ENCODE measurements at places on chromosomes 6 and 20. TPM values are rescaled to one million over a fixed set of nuclear protein-coding genes. Genes with fewer than 3 reads are reported as not detected.

DNA sequence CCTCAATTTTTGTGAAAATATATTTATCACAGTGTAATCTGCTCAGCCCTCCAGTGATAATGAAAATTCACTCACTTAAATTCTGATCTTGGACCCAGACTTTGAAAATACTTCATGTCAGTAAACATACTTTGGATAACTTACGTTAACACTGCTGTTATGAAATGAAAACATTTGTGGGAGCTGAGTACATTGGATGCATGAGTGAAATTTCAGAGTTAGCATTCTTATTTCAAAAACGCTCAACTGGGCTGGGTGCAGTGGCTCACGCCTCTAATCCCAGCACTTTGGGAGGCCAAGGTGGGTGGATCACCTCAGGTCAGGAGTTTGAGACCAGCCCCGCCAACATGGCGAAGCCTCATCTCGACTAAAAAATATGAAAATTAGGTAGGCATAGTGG, 196.4 kb downstream of the UTRN start:
- H3K27ac ChIP-seq, result no peak overlapping the region
- DNase-seq, result no peak
- peaks cover 21% of the 10 kb centered on the region for H3K36me3 ChIP-seq
- no peak overlapping the region for H3K4me3 ChIP-seq

Gene TREM2
- 1.6 TPM for total RNA-seq

Gene NHLRC1
- 2.4 TPM for total RNA-seq

Gene IL20RA
- 0.12 TPM for total RNA-seq

DNA sequence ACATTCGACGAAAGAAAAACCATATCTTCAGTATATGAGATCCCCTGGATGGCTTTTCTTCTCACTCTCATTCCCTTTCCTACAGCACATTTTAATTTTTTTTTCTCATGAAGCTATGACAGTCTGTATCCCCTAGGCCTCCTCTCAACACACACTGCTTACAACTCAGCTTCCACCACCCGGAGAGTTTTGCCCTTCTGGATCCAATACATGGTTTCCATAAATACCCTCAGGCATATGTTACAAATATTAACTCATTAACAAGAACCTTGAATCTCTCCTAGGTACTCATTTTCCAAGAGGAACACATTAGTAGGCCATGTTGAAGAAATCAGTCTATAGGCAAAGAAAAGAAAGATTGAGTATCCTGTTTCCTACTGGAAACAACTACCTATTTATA, 44.0 kb downstream of the PAK5 start:
- H3K4me3 ChIP-seq, result no peak overlapping the region
- no peak overlapping the region for H3K27ac ChIP-seq
- no peaks in the 10 kb centered on the region for H3K36me3 ChIP-seq
- no peak for DNase-seq
- H3K27me3 ChIP-seq, result no peaks in the 10 kb centered on the region

DNA sequence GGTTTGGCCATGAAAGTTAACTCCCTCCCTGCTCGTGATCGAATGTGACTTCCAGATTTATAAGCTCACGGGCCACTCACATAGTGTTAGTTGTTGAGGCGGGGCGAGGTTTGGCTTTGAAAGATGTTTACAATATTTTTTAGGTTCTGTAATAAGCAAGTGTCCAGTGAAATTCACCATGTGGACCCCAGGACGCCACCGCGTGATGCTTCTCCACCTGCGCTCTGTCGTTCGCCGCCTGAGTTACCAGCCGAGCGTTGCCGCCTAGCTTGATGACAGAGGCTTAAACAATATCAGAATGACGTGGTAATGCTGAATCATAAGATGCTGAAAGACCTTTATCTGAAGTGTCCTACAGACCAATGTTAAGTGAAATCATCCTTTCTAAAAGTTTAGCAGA, 241.0 kb downstream of the MYLK4 start:
- H3K4me3 ChIP-seq, result peak overlapping the region; percentile 0
- no peaks in the 10 kb centered on the region for H3K36me3 ChIP-seq

- H3K27me3 ChIP-seq, result no peaks in the 10 kb centered on the region
- H3K36me3 ChIP-seq, result no peaks in the 10 kb centered on the region
- no peak overlapping the region for H3K4me3 ChIP-seq
- H3K4me1 ChIP-seq, result no peaks in the 10 kb centered on the region
- no peak for DNase-seq
These were observed 18.0 kb downstream of the KHDC1L start for GRCh38 chr6:73207221-73207837.

DNA sequence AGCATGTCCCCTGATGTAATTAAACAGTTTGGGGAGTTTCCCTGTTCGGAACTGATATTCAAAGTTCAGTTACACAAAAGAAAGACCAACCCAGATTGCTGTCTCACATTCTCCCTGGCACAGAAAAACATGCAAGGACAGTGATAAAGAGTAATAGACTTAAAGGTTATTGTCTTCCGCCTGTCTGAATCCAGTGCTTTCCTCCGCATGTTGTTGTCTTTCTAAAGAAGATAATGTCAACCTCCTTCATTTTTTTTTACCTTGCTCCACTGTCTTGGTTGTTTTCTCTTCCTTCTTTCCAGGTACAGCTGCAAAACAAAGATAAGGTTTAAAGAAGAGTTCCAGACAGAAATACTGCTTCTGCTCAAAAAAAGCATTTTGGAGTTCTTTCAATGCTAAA, 284.5 kb downstream of the TRDN start:
- no peaks in the 10 kb centered on the region for H3K4me1 ChIP-seq
- no peak overlapping the region for H3K27ac ChIP-seq
- no peak for DNase-seq
- H3K36me3 ChIP-seq, result no peaks in the 10 kb centered on the region

DNA sequence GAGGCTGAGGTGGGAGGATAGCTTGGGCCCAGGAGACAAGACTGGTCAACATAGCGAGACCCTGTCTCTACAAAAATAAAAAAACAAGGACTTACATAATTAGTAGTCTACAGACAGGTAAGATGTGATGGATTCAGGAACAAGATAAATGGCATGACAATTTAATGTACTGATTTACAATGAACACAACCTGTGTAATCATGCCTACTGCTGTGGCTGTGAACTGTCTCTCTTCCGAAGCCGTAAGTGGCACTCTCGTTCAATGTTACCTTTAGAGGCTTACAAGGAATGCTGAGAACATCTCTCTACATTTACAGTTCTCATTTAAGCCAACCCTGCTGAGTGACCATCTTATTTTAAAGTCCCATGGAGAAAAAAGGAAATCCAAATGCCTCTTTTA, 134.8 kb upstream of the PRDM1 start:
- no peaks in the 10 kb centered on the region for H3K36me3 ChIP-seq
- DNase-seq, result no peak
- H3K27ac ChIP-seq, result no peak overlapping the region
- H3K27me3 ChIP-seq, result no peaks in the 10 kb centered on the region

- no peak overlapping the region for H3K27ac ChIP-seq
- H3K4me3 ChIP-seq, result no peak overlapping the region
- no peaks in the 10 kb centered on the region for H3K4me1 ChIP-seq
- H3K36me3 ChIP-seq, result no peaks in the 10 kb centered on the region
- H3K27me3 ChIP-seq, result no peaks in the 10 kb centered on the region
- no peak for DNase-seq
These were observed 135.0 kb downstream of the FOXA2 start for GRCh38 chr20:22449188-22449973.

Gene AIF1
- total RNA-seq, result 27.3 TPM

DNA sequence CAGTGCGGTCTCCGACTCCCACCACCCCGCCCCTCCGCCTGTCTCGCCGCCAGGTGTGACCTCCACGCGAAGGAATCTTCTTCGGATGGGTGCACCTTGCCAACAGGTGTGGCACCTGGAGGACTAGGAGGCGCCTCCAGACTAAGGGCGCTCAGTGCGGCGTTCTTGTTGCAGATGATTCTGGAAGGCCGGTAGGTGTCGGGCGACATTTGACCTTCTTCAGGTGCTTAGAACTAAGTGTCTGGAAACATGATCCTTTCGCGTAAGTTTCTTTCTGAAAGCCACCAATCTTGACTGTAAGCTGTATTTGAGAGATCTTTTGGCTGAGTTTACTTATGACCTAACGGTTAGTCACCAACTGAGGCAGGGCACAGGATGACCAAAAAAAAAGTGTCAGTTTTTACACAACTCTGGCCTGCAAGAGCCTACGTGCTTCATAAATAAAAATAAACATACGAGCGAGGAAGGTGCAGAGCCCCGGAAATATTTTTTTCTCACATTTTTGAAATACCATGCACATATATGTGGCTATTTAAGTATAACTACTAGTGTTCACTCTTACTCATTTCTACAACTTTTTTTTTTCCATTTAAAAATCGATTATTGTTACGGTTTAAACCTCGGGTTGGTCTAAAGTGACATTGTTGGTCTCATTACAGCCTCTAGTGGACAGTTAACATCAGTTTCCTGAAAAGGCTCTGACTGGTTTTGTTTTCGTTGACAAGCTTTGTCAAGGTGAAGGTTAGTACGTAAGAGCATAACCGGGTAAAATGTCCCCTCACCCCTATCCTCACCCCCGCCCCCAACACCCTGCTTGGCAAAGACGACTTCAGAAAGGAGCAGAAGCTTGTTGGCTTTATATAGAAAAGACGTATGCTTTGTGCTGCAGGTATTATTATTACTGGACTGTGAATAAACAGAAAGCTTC, 1.6 kb upstream of the ATXN1 start:
- H3K36me3 ChIP-seq, result no peaks in the 10 kb centered on the region
- H3K27ac ChIP-seq, result peak overlapping the region; percentile 99
- no peaks in the 10 kb centered on the region for H3K27me3 ChIP-seq
- peak overlapping the region; percentile 96 for H3K4me3 ChIP-seq

DNA sequence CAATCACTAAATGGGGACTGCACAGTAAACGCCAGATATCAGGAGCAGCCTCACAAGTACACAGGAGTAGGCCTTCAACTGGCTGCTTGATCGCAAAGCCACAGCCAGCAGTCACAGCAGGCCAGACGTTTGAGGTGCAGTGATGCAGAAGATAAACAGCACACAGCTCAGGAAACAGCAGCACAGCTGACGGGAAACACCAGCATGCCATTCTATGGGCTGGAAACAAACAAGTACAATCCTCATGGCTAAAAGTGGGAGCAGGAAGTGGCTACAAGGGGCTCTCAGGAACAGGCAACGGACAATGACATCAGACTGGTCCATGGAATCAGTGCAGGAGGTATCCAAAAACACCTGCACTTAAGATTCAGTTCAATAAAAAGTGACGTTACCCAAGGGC, 111.0 kb downstream of the DTNBP1 start:
- H3K27ac ChIP-seq, result no peak overlapping the region
- DNase-seq, result no peak
- no peaks in the 10 kb centered on the region for H3K36me3 ChIP-seq
- no peaks in the 10 kb centered on the region for H3K27me3 ChIP-seq

Gene DDX43
- 0.51 TPM for total RNA-seq

DNA sequence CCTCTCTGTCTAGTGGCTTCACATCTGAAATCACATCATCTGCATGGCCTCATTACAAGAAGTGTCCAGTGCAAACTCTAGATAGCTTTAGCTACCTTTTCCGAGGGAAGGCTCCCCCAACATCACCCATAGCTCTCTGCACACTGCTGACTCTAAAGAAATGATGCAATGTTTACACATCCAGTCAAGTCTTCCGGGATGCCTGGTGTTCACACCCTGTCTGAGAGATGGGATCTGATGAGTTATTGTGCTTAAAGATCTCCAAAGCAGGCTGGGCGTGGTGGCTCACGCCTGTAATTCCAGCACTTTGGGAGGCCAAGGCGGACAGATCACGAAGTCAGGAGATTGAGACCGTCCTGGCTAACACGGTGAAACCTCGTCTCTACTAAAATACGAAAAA, 404.6 kb upstream of the IRAK1BP1 start:
- H3K4me1 ChIP-seq, result no peaks in the 10 kb centered on the region
- no peak overlapping the region for H3K27ac ChIP-seq
- no peaks in the 10 kb centered on the region for H3K36me3 ChIP-seq
- H3K4me3 ChIP-seq, result no peak overlapping the region
- no peaks in the 10 kb centered on the region for H3K27me3 ChIP-seq
- no peak for DNase-seq

GRCh38 chr20:37850724-37851355, 52.1 kb upstream of the VSTM2L start:
- H3K4me3 ChIP-seq, result no peak overlapping the region
- peak overlapping the region; percentile 1 for H3K27ac ChIP-seq

DNA sequence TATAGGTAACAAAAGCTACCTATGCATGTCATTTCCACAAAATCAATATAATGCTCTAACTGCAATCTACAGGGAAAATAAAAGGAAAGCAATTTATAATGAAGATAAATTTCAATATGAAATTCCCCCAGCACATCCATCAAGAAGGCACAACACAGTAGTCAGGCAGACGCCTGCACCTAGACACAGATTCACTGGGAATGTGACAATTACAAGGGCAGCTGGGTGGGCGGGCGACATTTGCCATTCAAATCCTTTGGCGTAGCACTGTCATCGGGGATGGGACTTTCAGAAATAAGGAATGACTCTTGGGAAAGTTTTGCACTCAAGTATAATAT, 60.4 kb downstream of the SULF2 start:
- peaks cover 5% of the 10 kb centered on the region for H3K4me1 ChIP-seq
- no peaks in the 10 kb centered on the region for H3K27me3 ChIP-seq
- no peak overlapping the region for H3K4me3 ChIP-seq
- no peak overlapping the region for H3K27ac ChIP-seq
- no peak for DNase-seq

Gene LAMA4
- total RNA-seq, result 47.1 TPM

GRCh38 chr6:21800948-21801438, 207.4 kb downstream of the SOX4 start:
- H3K27me3 ChIP-seq, result no peaks in the 10 kb centered on the region
- no peaks in the 10 kb centered on the region for H3K4me1 ChIP-seq
- no peak overlapping the region for H3K27ac ChIP-seq
- no peak for DNase-seq

Gene SLC9A8
- 6.3 TPM for total RNA-seq

Gene SLC22A7
- total RNA-seq, result not detected

DNA sequence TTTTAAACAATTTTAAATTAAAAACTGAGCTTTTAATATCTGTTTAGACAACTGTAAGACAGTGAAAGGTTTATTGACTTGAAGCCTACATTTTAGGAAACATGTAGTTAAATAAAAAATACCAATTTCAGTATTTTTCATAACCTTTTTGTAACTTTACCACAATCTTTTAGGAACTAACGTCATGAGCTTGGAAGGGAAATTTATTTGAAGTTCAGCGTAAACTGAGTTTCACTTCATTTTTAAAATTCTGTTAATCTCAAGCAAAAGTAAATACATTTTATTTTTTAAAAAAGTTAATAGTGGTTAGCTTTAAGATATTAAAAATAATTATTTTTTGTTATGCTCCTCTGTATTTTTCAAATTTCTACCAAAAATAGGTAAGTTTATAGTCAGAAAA, 5.5 kb downstream of the CST7 start:
- no peaks in the 10 kb centered on the region for H3K36me3 ChIP-seq
- no peak for DNase-seq
- H3K27me3 ChIP-seq, result no peaks in the 10 kb centered on the region
- H3K27ac ChIP-seq, result no peak overlapping the region

- no peak overlapping the region for H3K4me3 ChIP-seq
- no peaks in the 10 kb centered on the region for H3K36me3 ChIP-seq
- no peak for DNase-seq
- no peaks in the 10 kb centered on the region for H3K27me3 ChIP-seq
- no peaks in the 10 kb centered on the region for H3K4me1 ChIP-seq
- peak overlapping the region; percentile 84 for H3K27ac ChIP-seq
These were observed 94.1 kb downstream of the CDH22 start for GRCh38 chr20:46213946-46214823.

Measured in right atrium auricular region (tissue), 2 donors.